Mammary microvascular endothelial cell (primary cell): ENCODE measurements at places on chromosomes 7 and 10. TPM values are rescaled to one million over a fixed set of nuclear protein-coding genes. Genes with fewer than 3 reads are reported as not detected.

KCNH2 gene
- total RNA-seq: not detected in 2 replicates

SPDYE9 gene
- total RNA-seq: not detected in 2 replicates

IGF2BP3 gene
- 100 and 125 TPM in 2 replicates for total RNA-seq

JMJD1C gene
- 86.7 and 107 TPM in 2 replicates for total RNA-seq

OR2A12 gene
- total RNA-seq: not detected in 2 replicates
